ENCODE measurements at places on chromosomes 3 and 15.

- no peak for DNase-seq
These were observed 923.5 kb downstream of the ROBO1 start for GRCh38 chr3:78844307-78844706.

DNA sequence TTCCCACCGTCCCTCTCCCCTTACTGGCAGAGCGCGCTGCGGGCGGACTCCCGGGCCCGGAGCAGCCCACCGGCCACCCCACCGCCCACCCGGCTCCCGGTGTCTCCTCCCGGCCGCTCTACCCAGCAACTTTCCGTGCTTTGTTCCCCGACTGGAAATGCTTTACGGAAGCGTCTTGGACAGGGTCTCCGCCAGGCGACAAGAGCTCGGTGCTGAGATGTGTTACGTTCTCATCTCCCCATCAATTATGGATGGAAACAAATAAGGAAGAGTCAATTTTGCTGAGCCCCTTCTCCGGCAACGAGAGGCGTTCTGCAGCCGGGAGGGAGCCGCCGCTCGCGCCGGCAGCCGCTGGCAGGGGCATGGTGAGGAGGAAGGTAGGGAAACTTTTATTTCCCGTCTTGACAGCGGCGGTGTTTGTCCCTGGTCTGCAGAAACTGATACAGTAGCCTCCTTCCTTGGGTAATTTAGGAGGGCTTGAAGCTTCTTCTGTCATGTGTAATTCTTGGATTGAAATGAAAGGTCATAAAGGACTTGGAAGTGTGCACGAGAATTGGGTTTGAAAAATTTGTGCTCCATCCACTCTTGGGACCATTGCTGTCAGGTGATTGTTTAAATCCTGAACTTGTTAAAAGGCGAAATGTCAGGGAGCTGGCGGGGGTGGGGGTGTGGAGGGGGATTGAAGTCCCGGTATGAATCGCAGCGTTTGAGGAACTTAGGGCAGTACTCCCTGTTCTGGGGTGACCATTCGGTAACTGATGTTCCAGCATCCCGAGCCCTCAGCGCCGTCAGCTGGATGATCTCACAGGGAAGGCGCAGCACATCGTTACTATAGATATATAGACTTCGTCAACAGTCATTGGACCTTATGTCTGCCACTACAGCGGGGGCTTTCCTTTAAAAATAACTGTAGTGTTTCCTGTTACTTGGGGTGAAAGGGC is 1.5 kb downstream of the SEMA6D start:
- DNase-seq: no peak

DNA sequence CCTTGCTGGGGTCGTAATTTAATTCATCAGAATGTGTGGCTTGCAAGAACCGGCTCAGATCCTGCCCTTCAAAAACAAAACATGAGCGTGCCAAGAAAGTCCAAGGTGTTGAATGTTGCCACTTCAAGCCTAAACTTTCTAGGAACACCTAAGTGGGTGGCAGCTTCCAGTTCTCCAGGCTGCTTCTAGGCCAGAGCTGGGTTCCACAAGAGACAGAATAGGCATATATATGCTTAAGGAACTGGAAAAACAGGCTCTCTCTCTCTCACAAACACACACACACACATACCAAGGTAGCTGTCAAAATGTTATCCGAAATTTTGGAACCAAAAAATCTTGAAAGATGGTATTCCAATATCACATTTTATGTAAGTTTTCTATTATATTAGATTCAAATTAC is 890 bp upstream of the ADIPOQ start:
- no peak for DNase-seq

- no peak for DNase-seq
These were observed 344.9 kb downstream of the NLGN1 start for GRCh38 chr3:173742491-173742890.

- DNase-seq: no peak
These were observed 722.3 kb upstream of the LMCD1 start for GRCh38 chr3:7779331-7779730.

GRCh38 chr3:14784087-14784681 is 34.6 kb upstream of the FGD5 start:
- no peak for DNase-seq

GRCh38 chr3:31465999-31466398 is 66.7 kb upstream of the STT3B start:
- no peak for DNase-seq

GRCh38 chr3:122416966-122417365 is 1.1 kb upstream of the WDR5B start:
- DNase-seq: no peak

- no peak for DNase-seq
These were observed 100.7 kb downstream of the ZIC4 start for GRCh38 chr3:147305533-147306250.

DNA sequence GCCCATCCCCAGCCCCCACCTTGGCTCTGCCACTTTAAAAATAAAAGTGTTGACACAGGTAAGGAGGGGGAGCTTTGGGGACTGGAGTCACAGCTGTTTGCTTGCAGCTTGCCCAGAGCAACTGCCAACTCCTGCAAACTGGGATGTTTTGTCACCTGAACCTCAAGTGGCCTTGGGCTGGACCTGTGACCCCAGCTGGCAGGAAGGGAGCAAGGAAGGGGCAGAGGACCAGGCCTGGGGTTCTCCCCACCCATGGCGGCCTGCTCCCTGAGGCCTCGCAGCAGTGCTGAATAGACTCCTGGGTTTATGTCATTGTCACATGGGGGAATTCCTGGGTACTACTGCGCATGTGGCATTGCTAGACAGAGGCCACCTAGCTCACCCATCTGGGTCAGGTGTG is 246.9 kb upstream of the TLE3 start:
- DNase-seq: no peak

DNA sequence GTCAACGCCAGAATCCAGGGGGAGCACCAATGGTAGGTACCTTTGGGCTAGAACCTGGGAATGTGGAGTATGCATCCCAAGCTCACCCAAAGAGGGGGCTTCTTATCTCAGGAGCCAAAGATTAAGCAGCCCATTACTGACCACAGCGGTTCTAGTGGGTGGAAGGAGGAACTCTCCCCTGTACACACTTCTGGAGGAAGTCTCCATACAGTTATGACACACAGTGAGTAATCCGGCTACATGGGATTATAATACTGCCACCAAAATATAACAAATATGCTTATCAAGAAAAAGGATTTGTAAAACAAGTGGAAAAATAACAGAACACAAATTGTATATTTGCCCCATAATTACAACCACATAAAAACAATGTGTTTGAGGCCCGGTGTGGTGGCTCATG is 8.4 kb downstream of the MYO1E start:
- no peak for DNase-seq

DNA sequence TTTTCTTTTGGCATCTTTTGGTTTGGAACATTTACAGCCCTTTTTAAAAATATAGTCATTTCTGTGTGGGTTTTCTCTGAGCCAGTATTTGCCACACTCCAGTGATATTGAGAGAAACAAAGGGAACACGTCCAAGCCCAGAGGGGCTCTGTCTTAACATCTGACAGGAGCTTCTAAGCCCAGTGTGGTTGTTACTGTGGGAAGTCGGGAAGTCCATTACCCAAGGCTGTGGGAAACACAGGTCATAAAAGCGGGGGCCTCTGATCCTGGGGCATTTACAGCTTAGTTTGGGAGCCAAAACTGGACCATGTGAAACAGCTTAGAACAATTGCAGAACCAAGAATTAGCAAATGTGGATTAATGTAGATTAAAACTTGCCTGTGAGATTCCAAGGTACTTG is 123.0 kb downstream of the PTPRG start:
- no peak for DNase-seq

- DNase-seq: no peak
These were observed 202.8 kb upstream of the MRPL3 start for GRCh38 chr3:131705558-131706051.

- DNase-seq: no peak
These were observed 10.3 kb downstream of the BCL2A1 start for GRCh38 chr15:79960502-79961212.

DNA sequence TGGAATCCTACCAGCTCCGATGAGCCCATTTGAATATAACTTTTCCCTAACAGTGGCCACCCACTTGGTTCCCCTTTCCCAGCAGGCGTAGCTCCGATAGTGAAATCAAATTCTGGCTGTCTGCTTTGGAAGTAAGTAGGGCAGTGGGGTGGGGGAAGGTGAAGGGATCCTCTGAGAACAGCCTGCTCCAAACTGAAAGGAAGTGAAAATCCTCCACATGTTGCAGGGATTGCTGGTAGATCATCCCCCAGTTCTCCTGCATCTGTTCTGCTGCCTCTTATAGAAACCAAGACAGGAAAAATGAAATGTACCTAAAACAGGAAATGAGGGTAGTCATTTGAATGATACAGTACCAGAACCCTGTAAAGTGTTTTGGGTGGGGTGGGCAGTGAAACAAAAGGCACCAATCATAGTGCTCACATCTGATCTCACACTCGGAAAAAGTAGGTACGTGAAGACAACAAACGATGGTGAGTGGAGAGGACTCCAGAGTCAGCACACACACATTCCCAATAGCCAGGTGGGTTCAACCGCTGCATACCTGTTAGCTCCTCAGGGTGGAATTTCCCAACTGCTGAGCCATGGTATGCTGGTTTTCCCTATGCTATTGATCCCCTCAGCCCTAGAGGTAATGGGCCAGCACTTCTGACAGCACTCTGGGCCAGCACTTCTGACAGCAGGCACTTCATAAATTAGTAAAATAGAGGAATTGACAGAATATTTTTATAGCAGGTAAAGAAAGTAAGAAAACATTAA is 304.9 kb upstream of the ADAMTS9 start:
- DNase-seq: no peak

DNA sequence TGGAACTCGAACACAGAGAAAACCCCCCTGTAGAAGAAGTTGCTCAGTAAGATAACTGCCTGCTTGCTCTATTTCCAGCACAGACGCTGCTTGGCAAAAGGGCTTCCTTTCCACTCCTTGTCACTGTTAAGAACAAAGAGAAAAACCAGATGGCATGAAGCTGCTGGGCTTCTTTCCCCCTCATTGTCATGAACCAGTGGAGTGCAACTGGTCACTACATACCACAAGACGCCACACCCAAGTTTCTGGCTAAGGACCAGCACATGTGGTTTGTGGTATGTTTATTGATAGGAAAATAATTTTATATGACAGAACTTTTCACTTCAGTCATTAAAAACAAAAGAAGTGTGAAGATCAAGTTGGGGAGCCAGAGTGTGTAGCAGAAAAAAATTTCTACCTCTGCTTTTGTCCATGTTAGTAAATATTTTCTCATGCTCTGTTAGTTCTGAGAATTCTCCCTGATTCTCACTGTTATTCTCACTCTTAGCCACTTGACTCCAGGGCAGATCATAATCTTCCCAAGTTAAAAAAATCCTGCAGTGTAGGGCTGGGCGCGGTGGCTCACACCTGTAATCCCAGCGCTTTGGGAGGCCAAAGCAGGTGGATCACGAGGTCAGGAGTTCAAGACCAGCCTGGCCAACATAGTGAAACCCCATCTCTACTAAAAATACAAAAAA is 37.9 kb downstream of the CLK3 start:
- no peak for DNase-seq

DNA sequence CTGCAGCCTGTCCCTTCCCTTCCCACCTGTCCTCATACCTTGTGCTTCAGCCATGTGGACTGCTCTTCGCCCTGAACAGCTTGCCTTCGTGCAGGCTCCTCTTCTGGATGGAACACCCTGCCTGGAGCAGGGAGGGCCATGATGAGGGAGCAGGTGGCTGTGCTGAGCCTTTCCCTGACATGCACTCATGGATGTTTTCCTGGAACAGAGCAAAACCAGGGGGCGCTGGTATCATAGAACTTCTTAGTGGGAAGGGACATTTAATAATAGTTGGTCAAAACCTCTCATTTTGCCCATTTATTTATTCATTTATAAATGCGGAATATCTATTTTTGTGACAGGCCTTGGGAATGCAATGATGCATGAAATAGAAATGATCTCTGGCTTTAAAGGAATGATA is 149.3 kb downstream of the CACNA1D start:
- DNase-seq: no peak

- peak; percentile 84 for DNase-seq
These were observed 64.7 kb upstream of the ZBTB38 start for GRCh38 chr3:141303481-141304223.

- DNase-seq: no peak
These were observed 473.7 kb downstream of the LPP start for GRCh38 chr3:188627652-188628051.

Data from MM.1S (cell line).